CD4-positive, alpha-beta T cell treated with Interleukin-10 for 1 hour (primary cell): ENCODE measurements at places on chromosomes 7 and 10.
A peak's percentile ranks its signal among the peaks of the same experiment; 100 is the strongest.

GRCh38 chr10:88042160-88043100 is 179.0 kb downstream of the PTEN start:
- DNase-seq, result no peak

DNA sequence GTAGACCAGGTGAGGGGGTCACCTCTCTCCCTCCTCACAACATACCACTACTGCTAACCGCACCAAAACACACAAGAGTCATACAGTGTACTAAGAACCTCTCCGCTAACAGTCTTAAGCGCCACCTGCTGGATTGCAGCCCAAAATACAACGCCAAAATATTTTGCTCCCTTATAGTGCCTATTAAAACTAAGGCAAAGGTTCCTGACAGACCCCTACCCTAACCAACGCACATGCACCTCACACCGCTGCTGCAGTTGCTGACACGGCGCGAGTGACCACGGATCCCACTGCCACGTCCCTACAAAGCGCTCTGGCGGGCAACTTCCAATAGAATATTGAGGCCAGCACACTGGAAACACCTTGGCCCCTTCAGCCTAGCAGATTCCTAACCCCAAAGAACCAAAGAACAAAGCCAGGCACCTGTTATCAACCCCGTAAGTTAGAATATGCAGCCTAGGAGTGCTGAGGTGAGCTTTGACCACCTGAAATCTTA is 563.6 kb upstream of the SEMA3D start:
- no peak for DNase-seq

DNA sequence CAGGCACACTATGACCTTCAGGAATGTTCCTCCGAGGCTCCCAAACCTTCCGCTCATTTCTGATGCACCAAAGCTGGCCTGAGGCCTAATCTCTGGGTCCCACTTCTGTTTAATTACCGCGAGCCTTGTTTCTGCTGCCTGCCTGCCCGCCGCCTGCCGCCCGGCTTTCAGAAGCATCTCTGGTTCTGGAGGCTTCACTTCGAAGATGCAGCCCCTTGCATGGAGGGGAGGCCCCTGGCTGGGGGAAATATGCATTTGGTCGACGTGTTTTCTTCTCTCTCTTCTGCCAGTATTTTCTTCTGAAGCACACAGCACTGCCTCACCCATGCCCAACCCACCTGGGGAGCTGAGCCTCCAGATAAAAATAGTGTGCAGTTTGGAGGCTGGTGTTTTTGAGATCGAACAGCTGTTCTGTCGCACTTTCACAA is 166.9 kb downstream of the PAXIP1 start:
- DNase-seq, result no peak

- DNase-seq, result no peak
Measured at GRCh38 chr10:4069491-4069890, 284.5 kb upstream of the KLF6 start.

DNA sequence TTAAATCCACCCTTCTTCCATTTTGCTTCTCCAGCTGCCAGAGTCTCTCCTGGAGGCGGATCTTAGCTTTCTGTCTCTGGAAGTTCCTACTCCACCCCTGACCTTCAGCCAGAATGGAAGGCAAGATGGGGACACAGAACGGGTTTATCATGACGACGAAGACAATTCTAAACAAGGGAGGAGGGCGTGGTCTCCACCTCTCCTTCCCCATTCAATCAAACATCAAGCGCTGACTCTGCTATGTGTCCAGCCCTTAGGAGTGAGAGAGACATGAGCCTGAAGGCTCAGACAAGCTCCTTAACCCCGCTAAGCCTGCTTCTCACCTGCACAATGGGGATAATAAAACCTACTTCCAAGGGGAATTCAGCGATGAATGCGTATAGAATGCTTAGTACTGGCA is 3.1 kb downstream of the CYP17A1 start:
- DNase-seq, result no peak

DNA sequence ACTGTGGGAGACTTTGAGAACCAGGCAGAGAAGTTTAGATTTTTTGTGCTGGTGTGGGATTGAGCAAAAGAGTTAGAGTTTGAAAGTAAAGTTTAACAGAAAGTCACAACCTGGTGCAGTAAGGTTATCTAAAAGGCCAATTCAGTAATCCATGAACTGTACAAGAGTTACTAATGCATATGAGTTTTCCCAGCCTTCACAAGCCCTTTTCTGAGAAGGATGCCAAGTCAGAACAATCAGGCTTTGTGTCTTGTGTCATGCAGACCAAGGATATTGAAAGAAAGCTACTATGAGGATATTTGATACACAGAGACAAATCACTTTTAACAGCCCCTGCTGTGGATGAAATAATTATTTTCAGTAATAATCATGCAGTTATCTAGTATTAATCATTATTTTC is 68.8 kb upstream of the MYO3A start:
- no peak for DNase-seq

DNA sequence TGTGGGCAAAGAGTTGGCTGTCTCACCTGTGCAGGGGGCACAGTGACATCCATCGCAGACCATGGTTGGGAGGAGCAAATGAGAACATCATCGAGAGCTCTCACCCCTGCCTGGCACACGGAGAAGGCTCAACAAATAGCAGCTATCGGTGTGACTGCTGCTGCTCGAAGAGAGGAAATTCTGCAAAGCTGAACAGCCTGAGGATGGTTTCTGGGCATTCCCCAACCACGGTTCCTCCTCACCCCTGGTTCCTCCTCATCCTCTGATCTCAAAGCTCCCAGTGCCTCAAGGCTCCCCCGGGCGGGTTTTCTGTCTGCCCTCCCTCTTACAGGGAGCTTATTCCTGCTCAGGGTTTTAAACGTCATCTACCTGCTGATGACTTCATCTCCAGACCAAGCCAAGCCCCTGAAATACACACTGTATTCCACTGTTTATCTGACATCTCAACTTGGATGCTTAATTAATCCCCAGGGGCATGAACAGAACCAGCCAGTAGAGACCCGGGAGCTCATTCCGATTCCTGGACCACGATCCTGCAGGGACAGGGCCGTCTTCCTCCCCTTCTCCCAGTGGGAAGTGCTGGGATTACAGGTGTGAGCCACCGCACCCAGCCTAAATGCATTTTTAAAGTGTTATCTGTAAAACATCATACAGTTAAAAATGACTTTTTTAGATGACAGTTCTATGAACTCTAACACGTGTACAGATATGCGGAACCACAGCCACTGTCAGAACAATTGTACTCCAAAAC is 19.5 kb upstream of the NOM1 start:
- DNase-seq, result peak; percentile 31

DNA sequence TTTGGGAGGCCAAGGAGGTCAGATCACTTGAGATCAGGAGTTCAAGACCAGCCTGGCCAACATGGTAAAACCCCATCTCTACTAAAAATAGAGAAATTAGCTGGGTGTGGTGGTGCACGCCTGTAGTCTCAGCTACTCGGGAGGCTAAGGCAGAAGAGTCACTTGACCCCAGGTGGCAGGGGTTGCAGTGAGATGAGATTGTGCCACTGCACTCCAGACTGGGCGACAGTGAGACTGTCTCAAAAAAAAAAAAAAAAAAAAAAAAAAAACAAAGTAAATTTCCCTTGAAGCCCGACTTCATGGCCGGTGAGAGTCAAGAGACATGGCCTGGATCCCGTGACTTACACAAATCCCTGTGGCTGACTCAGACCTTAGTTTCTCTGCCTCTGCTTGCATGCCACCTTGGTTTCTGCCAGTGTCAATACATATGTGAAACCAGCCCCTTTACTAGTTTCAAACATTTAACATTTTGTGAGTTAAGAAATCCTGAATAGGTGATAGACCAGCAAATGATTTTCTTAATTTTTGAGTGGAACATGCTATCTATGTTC is 62.8 kb downstream of the ZEB1 start:
- DNase-seq, result no peak

DNA sequence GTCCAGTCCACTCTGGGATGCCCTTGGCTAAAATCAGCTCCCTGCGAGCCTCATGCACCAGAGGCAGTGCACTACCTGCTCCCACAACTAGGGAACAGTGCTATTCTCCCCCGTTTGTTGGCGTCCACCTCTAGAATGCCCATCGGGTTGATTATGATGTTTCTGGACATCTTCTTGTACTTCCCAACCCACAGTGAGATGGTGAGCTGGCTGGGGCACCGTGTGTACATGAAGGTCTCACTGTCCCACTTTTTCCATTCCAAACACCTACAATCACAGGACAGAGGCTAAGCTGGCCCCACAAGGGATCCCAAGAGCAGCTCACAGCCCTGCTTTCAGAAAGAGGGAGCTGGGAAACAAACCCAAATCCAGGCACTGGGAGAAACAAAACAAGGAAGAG is 126.2 kb upstream of the ZNF92 start:
- no peak for DNase-seq

DNA sequence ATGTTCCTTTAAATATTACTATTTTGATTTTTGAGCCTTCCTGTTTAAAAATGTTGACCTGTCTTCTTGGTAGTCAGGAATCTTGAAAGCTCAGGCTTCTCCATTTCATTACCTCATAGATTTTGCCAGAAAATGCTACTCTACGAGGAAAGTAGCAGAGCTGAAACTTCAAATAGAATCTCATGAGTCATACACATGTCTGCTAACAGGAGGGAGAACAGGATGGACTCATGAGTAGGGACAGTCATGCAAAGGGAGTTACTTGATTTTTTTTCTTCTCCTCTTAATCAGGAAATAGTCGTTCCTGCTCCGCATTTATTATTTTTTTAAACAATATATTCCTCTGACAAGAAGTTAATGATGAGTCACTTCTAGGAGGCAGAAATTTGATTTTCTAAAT is 37.0 kb upstream of the MINDY3 start:
- DNase-seq, result no peak

- DNase-seq, result no peak
Measured at GRCh38 chr10:125812128-125812750, 10.8 kb downstream of the UROS start.

DNA sequence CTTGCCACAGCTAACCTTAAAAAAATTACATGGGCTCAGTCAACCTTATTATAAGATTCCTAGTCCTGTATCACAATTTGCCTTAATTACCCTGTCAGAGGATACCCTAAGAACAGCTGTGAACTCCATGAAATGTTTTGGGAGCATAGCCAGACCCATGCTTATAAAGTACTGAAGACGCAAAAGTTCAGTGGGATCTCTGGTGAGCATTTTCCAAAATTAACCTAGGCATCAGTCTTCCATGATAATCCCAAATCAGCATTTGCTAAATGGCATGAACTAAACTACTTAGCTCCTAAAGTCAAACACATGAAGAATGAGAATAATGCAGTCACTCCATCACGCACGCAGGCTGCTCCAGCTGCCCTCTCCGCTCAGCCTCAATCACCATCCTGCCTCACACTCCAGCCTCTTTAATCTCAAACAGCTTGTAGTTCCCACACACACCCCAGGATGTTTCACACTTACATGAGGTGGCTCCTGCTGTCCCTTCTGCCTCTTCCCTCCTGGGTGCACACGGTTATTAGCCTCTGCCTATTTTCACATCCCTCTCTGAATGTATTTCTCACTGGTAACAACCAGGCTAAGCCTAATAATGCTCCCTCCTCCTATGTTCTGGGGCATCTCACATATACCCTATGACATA is 15.3 kb downstream of the IGF2BP3 start:
- no peak for DNase-seq
